ENCODE measurements at places on chromosomes 2 and 18. TPM values are rescaled to one million over a fixed set of nuclear protein-coding genes. Genes with fewer than 3 reads are reported as not detected.

POTEC gene
- not detected for total RNA-seq

SPATA3 gene
- total RNA-seq: 0.72 TPM

IGFBP5 gene
- total RNA-seq: 0.05 TPM

UGT1A3 gene
- total RNA-seq: not detected

DSG4 gene
- not detected for total RNA-seq

UGT1A5 gene
- total RNA-seq: not detected

GYPC gene
- total RNA-seq: 75.2 TPM

LIMS3 gene
- total RNA-seq: not detected

SFTPB gene
- total RNA-seq: not detected

ITPRID2 gene
- 42.4 TPM for total RNA-seq

SRBD1 gene
- total RNA-seq: 18.2 TPM

M1AP gene
- total RNA-seq: not detected

DCDC2C gene
- not detected for total RNA-seq

FBXO48 gene
- total RNA-seq: 2.7 TPM

TRIM43 gene
- not detected for total RNA-seq

RFX8 gene
- 5.5 TPM for total RNA-seq

ATP6V1B1 gene
- not detected for total RNA-seq

MOCOS gene
- not detected for total RNA-seq

POTEI gene
- not detected for total RNA-seq

LYG1 gene
- total RNA-seq: 2.0 TPM

PTMA gene
- total RNA-seq: 1,458 TPM

QPCT gene
- not detected for total RNA-seq

PTPRN gene
- total RNA-seq: not detected

ZNF396 gene
- not detected for total RNA-seq

SPP2 gene
- total RNA-seq: not detected

ASXL2 gene
- total RNA-seq: 48.6 TPM

CD226 gene
- total RNA-seq: 65.1 TPM

ANTXR1 gene
- not detected for total RNA-seq

FAM110C gene
- total RNA-seq: 4.9 TPM

FAM237A gene
- not detected for total RNA-seq

LONRF2 gene
- 0.42 TPM for total RNA-seq

NCK2 gene
- 167 TPM for total RNA-seq

PTGR3 gene
- 25.5 TPM for total RNA-seq

DIPK1C gene
- not detected for total RNA-seq

SEH1L gene
- 22.0 TPM for total RNA-seq

HPCAL1 gene
- 33.8 TPM for total RNA-seq

MAPK4 gene
- not detected for total RNA-seq

All from CD4-positive, CD25-positive, alpha-beta regulatory T cell (primary cell).